ENCODE measurements at places on chromosomes 6 and 20.

DNA sequence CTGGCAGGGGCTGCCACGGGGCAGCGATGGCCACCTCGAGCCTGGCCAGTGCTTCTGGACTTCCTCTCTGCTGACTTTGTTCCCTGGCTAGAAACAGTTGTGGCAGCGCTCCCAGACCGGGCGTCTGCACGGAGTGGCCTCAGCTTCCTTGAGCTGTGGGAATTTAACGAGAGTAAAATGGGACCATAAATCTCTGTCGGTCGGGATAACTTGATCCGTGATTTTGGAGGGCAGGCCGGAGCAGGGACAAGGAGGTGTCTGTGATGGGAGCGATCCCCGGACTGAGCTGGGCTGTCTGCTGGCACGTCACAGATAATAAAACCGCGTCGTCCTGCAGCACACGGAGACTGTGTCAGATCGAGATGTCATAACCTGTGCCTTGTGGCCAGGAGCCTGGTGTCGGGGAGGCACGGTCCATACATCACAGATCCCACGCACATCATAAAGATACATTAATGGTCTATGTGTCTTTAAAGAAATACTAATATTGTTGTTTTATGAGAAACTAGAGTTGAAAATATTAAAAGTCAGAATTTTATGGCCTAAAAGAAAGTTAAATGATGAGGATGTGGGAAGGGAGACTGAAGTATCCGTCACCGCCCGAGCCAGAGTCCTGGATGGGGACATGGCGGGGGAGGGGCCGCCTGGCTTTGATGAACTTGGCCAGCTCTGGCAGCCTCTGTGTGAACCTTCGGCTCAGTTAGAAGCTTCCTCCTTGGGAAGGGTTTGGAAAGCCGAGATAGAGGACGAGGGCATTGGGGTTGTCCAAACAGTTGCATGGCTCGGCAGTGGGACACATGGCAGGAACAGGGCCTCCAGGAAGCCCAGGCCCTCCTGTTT is 6.5 kb upstream of the RBBP8NL start:
- no peak for DNase-seq

DNA sequence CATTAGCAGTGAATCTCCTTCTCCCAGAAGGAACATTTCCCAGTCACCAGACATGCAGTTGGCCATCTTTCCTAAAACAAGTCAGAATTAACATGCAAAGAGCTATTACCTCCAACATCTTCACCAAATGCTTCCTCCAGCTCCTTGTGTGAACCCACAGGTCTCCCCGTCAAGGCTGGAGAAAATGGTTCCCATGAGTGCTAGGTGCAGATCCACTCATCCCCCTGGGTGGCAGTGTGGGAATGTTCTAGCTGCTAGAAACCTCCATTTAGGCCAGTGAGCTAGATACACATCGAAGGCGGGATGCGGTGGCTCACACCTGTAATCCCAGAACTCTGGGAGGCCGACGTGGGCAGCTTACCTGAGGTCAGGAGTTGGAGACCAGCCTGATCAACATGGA is 603.9 kb upstream of the SLC35B3 start:
- no peak for DNase-seq

DNA sequence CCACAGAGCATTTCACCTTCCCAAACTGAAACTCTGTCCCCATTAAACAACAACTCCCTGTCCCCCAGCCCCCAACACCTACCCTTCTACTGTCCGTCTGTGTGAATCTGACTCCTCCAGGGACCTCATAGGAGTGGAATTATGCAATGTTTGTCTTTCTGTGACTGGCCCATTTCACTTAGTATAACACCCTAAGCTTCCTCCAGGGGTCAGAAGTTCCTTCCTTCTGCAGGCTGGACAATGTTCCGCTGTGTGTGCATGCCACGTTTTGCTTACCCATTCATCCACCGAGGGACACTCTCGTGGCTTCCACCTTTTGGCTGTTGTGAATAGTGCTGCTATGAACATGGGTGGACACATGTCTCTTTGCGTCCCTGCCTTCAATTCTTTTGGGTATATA is 37.6 kb upstream of the MPC1 start:
- DNase-seq: no peak

DNA sequence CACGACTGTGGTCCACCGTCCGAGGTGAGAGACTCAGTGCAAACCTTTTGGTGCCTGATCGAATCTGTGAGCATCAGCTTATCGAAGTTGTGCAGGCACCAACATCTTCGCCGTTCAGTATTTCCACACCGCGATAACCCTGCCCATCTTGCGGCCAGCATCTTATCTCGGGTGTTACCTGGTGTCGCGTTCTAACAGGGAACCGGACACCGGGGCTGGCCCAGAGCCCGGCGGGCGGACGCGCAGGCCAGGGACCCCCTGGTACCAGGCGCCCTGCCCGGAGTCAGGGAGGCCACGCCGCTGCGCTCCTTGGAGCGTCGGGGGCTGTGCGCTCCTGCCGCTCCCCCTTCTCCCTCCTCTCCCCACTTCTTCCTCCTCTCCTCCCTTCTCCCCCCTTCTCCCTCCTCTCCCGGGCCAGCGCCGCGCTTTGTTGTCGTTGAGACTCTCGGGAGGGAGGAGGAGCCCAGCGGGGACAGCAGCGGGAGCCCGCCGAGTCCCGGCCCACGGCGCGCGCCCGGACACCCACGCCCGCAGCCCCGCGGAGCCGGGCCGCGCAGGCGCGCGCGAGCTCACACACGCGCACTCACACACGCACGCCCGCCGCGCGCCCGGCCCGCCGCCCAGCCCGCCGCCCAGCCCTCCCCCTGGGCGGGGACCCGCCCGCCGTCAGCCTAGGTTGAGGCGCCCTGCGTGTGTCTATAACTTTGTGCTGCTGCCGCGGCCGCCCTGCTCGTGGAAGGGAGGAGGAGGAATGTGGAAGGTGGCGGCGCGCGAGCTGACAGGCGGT is 1.4 kb upstream of the FOXO3 start:
- peak; percentile 84 for DNase-seq

DNA sequence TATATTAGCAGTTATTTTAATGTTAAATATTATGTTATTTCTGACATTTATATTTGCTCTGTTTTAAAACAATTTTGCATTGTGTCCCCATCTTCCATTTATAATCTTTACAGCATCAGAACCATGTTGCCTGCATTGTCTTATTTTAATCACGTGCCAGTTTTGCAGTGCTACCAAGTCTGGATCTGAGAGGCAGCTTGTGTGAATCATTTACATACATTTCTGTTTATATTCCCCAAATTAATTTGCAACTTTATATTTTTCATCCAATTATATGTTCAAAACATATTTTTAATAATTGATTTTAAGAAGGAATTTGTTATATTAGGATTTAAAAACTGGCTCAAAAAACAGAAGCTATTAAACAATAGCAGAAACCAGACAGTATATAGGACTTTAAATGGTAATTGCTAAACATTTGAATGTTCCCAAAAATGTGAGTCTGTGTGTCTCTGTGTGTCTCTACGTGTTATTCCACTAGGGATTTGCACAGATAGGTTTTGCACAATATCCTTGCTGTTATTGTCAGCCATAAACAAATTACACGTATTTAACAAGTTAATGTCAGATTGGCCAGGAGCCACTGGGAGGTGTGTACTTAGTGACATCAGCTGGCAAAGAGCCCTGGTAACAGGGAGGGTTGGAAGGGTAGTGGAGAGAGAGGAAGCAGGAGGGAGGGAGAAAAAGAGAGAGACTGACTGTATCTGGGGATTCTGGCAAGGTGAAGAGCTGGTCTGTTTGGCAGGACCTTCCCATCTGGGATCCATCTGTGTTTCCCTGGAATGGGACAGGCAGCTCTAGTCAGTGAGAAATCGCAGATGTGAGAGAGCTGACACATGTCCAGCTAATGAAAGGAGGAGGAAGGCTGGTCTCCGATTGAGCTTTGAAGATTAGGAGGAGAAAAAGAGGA is 72.1 kb downstream of the CBFA2T2 start:
- DNase-seq: no peak

DNA sequence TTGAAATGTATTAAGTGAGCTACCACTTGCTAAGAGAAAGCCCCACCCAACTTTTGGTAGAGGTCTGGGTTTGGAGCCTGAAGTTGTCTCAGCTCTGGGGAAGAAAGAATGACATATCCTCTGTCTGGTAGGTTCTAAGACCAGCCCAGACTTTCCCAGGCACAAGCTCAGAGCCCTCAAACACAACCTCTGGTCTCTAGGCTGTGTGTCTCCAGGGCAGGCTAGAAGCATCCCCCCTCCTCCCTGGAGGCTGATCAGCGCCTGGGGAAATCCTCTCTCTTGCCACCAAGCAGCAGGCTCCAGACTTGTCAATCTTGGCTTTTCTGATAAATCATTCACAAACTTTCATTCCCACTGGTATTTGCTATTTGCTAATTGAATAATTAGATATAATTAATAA is 226.5 kb upstream of the CST7 start:
- DNase-seq: no peak
